T-helper 2 cell (primary cell): ENCODE measurements at places on chromosomes 11 and 22.

- DNase-seq = no peak
These were observed 37.5 kb upstream of the CAPRIN1 start for GRCh38 chr11:34013898-34014571.

DNA sequence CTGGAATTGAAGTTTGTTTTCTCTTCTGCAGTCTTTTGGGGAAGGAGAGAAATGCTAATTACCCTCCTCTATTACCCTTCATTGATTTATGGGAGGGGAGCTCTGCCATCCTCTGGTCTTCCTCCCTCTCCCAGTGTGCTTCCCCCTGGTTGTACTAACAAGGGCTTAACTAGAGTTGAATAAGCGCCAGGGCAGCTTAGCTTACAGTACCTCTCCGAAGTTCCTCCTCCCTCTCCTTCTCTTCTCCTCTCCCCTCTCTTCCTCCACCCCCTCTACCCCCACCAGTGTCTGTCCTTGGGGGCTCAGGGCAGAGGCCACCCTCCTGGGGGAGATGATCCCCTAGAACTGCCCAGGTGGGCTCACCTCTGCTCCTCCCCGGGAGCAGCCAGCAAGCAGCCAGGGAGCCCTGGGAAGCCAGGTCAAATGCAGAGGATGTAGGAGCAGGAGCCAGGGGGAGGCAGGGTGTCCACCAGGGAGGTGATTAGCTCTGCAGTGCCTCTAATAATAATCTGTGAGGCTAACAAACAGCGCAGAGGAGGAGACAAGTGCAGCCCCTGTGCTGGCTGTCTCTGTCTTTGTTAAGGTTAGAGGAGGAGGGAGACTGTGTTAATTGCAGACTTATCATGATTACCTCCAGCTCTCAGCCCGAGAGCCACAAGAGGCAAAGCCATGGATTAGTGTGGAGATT lies 191.6 kb upstream of the CADM1 start:
- no peak for DNase-seq

GRCh38 chr11:63745304-63746170 lies 23.0 kb downstream of the ZFTA start:
- DNase-seq = no peak

DNA sequence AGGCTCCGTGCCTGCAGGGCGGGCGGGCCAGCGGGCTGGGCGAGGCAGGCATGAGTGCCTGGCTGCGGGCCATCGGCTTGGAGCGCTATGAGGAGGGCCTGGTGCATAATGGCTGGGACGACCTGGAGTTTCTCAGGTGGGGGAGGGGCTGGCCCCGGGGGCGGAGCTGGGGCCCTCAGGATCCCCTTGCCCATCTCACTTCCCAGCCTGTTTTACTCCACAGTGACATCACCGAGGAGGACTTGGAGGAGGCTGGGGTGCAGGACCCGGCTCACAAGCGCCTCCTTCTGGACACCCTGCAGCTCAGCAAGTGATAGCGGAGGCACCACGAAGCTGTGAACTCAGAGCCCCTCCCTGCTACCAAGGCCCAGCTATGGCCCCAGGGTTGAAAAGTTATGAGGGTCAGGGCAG lies 5.9 kb downstream of the PHOX2A start:
- peak; percentile 69 for DNase-seq

DNA sequence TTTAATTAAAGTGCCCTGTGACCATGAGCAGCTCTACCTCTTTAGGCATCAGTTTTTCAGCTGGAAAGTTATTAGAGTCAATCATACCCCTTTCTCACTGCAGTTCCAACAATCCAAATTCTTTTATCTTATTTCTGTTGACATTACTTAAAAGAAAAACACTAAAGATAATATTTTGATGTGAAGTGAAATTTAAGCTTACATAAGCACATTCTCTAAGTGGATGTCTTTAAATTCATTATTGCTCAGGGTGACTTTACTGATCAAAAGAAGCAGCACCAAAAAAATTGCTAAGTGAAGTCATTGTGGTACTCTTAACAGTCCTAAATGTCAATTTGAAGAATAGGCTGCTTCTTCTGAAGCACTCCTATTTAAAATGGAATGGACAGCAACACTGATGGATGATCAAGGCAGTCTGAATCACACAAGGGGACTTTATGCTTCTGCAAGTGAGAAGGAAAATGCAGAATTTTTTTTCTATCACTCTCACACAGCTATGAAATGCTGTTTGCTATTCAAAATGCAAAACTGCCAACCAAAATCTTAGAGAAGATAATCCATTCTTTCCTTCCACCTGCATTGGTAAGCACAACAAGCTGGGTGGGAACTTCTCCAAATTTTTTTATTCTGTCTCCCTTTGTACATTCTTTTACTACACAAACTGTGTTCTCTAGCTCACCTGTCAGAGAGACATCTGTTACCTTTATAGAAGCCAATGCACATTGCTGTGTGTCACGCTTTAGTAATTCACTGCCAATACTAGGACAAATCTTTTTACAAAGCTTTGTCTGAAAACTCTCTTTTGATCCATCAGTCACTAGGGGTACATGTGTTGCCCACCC lies 179.9 kb downstream of the GRIA4 start:
- DNase-seq = no peak

GRCh38 chr11:36605221-36606216 lies 7.5 kb upstream of the RAG2 start:
- DNase-seq = no peak

- DNase-seq = no peak
These were observed 168.1 kb downstream of the DBX1 start for GRCh38 chr11:19992162-19992561.

DNA sequence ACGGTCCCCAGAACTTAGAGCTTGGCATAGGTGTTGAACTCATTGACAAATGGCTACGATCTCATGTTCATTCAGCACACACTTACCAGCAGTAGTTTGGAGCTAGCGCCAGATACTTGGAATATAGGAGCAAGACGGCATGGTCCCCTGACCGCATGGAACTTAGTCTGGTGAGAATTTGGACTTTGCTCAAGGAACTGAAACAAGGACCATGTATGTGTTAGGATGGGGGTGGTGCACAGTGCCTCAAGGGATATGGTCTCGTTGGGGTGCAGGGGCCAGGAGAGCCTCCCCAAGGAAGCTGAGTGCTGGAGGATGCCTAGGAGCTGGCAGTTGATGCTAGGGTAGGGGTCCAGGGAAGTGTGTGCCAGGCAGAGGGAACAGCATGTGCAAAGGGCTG lies 119.2 kb downstream of the KIAA1671 start:
- DNase-seq = no peak

- DNase-seq = no peak
These were observed 32.1 kb downstream of the PPIL2 start for GRCh38 chr22:21697880-21698279.

DNA sequence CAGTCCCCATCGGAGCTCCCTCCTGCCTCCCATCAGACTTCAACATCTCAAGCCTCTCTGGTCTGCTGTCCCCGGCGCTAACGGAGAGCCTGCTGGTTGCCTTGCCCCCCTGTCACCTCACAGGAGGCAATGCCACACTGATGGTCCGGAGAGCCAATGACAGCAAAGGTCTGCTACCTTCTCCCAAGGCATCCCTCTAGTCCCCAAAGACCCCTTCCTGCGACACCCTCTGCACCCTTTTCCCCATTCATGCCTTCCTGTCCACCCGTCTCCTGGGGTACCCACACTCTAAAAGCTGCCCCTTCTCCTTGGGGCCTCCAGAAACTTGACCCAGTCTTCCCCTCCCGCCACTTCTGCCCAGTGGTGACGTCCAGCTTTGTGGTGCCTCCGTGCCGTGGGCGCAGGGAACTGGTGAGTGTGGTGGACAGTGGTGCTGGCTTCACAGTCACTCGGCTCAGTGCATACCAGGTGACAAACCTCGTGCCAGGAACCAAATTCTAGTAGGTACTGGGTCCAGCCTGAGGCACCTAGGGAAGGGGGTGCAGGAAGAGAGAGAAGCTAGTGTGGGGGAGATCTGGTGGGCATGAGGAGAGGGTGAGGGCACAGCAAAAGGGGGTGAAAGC lies 860 bp downstream of the UPK2 start:
- DNase-seq = no peak

DNA sequence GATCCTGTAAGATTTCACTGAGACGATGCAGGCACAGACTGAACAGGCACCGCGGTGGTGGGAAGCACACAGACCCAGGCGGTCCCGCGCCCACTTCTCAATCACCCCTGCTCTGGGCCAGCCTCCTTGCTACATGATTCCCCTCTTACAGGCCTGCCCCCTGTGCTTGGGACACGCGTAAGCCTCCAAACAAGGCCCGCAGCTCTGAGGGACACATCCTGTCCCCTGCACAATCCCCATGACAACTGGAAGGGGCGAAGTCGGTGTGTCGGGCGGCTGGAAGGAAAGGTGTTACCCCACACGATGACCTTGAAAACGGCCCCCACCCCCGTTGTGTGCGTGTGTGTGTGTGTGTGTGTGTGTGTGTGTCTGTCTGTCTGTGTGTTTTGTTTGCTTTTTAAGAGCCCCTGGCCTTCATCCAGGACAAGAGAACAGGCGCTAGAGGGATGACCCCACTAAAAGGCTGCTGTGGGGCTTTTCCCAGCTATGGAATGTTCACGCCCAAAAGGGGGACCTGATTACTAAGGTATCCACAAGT lies 13.1 kb downstream of the CELSR1 start:
- DNase-seq = no peak

GRCh38 chr22:47197773-47198500 lies 435.5 kb downstream of the TBC1D22A start:
- DNase-seq = no peak

DNA sequence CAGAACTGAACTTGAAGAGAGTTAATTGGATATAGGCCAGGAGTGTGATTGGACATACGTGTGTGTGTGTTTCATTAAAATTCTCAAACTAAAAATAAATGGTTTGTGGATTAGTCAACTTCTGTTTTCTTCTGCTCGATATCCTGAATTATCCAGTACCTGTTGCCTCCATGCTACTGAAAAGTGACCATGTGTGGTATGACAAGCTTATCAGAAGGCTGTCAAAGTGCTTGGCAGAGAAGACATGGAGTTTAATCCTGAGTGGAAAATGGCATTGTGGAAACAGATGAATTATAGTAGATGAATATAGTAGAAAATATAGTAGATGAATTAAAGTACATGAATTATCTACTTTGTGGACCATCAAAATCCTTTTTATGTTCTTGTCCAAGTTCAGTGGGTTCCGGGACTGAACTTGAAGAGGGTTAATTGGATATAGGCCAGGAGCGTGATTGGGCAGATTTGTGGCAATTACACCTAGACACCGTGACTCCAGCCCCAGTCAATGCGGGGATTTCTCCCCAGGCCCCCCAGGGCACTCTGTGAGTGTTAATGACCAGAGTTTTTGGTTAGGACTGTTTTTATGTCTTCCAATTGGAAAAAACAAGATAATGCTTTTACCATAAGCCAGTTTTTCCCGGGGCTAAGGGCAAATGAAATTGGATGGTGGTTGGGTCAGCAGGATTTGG lies 30.1 kb downstream of the GRAMD1B start:
- no peak for DNase-seq

DNA sequence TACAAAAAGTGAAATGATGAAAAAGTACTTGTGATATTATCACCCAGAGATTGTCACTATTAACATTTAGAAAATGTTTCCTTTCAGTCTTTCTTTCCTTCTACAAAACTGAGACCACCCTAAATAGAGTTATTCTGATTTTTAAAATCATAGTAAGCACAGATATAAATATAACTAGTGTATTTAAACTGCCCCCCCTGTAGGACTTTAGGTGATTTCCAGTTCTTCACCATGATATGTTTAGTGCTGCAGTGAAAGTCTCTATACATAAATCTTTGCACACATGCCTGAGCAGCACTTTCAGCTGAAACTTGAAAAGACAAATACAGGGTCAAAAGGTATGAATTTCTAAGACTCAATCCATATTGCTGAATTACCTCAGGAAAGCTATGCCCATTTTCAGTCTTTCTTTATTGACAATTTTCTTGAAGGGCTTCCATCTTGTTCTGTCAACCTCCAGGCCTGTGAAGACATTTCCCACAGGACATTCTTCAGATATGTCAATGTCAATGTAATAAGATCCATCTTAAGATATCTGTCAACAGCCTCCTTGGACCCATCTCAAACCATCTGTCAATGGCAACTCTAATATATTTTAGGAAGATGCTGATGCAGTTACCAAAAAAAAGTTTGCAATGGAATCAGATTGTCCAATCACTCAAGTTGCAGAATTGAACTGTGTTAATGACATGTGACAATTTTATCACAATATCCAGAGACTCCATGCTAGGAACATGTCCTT lies 30.8 kb upstream of the LDLRAD3 start:
- DNase-seq = no peak

DNA sequence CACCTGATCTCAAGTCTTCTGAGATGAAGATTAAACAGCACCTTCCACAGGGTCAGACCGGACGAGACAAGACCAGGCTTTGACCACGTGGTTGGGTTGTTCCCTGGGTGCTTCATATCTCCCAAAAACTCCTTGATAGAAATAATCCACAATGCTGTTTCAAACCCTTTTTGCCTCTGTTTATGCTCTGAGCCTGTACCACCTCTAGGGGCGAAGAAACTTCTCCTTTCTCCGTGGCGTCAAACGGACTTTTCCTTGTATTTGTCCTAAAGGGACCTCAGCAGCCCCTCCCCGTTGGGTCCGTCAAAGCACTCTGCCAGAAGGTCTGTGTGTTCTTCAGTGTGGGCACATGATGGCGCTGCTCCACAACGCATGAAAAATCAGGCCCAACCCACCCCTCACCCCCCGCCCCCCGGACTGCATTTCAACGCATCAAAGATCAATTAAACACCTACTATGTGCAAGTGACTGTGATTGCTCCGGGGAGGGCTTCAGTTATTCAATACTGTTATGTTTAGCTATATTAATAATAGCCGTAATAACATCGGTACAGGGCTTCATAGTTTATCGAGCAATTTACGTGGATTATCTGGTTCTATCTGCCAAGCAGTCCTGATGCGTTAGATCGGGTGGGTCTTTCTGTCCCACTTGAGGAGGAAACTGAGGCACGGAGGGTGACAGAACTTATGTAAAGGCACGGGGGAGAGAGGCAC lies 17.3 kb upstream of the EIF3D start:
- no peak for DNase-seq

DNA sequence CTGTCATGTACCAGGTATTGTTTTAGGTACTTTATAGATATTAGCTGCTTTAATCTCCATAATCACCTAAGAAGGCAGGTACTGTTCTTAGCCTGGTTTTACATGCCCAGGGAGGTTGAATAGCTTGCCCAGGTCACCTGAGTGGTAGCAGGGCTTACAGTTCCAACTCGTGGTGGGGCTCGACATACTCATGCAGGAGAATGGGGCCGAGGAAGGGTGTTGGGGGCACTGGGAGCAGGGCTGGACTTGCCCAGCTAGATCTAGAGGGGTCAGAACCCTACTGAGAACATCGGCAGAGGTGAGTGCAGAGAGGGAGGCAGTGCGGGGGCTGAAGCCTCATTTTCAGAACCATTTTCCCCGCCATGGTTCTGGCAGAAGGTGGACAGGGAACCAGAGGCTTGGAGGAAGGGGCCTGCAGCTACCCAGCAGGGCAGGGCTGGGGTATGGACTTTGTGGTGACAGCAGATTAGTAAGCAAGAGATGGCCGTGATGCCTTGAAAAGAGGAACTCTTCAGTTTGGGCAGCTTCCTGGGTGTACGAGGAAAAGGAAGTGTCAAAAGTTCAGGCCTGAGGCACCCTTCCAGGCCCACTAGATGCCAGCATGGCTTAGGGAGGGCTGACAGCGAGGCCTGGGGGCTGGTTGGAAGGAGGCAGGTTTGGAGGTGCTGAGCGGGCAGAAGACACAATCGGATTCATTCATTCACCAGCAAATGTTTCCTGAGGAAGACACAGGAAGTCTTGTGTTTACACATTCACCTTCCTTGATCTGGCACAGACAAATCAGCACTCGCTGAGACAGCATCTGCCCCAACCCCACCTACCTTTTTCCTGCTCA lies 54.7 kb upstream of the LYVE1 start:
- DNase-seq = no peak

GRCh38 chr11:105611572-105612441 lies 1.9 kb downstream of the GRIA4 start:
- DNase-seq = no peak

GRCh38 chr11:45022294-45023064 lies 71.8 kb upstream of the TP53I11 start:
- DNase-seq = no peak
